ENCODE measurements at places on chromosomes 7 and 10.

- DNase-seq: no peak
Observed at GRCh38 chr10:120453886-120454285, 3.1 kb upstream of the PLPP4 start.

DNA sequence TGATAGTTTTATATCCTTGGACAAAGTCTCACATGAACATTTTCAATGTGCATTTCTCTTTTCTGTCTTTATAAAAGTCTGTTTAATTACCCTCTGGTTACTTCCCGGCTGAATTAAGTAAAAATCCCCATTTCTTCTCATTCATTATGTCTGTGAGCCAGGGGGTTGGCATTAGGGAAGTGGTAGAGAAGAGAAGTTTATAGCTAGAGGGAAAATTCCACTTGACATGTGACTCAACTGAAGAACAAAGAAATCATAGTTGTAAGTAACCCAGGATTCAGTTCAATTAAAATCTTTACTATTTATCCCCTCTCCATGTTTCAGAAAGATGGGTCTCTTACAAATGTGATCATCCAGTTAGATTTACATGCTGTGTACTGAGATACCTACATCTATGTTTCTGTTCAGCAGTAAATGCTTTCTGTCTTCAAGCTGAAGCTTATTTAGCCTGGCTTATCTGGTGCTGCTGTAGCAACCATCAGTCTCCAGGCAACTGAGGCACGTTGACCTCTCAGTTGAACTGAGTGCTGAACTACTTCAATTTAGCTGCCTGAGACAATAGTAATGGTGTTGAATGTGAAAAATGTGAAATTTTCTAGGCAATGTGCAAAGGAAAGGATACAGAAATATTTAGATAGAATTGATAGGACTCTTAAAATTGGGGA, 181.6 kb downstream of the MLLT10 start:
- no peak for DNase-seq

DNA sequence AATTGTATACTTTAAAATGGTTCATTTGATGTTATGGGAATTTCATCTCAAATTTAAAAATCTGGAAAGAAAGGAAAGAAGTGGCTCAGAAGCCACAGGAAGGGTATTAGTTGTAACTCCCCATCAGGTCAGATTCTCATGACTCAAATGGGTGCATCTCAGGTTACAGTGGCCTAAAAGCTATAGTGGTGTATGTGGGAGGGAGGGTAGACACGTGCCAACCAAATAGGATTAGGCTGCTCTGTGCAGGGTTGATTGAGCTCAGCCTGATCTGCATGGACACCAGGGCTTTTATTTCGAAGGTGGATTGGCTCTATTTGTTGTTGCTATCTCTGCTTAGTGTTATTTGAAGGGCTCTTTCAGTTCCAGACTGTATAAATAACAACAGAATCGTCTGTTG, 121.5 kb upstream of the PRR15 start:
- no peak for DNase-seq

DNA sequence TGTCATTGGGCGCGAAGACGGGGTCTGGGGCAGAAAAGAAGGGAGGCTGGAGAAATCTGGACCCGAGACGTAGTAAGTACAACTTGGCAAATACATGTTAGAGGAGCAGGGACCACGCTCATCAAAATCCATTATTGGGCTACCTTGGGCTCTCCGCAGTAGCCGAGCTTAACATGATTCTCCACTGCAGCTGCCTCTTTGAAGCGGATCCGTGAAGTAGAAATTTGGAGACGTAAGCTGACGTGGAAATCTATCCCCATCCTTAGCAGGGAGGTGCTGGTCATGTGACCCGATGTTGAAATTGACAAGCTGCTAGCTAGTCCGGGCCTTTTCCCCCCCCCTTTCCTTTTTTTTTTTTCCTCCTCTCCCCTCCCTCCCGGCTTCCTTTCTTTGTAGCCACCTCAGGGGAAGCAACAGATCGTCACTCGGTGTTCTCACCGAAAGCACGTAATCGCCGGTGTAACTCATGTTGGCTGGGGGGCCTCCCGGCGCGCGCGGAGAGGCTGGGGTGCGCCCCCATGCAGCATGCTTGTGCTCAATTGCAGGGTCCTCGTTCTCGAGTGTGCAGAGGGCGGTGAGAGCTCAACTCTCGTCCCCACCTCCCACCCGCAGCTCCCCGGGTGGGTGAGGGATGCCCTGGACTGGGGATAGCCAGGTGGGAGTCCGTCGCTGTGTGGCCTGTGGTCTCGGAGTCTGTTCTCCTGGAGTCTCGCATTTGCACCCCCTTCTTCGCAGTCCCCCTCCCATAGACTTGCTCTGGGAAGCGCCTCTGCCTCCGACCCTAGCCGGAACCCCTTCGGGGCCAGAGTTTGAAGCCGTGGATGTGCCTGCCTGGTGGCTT, at the start of gene HOXA11:
TSS of gene HOXA11 (minus strand) at position 220 of the 841 bp plus-strand sequence. CDS start at position 132, 88 bp downstream.
- no peak for DNase-seq

GRCh38 chr10:96415891-96416554, 57.2 kb upstream of the OPALIN start:
- no peak for DNase-seq

DNA sequence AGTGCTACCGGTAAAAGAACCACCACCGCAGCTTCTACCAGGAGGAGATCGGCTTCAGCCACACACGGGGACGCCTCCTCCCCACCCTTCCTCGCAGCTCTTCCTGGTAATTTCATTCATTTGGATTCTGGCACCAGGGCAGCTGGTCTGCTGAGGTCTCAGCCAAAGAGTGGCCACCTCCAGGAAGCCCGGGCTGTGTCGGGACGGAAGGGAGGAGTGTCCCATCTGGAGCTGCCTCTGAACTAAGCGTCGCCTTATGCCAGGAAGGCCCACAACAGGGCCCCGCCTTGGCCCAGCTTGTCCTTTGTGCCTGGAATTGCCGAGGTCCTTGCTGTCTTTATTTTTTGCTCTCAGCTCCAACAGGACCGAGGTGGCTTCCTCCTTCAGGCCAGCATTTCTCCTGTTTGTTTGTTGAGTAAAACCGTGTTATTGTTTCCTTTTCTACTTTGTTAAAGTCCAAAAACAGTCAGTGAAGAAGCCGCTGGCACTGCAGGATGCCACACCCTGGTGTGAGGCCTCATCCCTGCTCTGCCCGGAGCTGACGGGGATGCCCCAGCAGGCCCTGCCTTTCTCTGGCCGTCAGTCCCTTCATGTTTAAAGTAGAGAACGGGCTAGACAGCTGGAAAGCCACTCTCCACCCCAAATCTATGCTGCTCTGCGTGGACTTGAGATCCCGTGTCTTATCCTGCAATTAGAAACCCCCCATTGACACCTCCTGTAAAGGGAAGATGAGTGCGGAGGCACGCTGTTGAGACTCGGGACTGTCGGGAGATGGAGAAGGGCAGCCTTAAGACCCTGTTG, 24.5 kb upstream of the TTYH3 start:
- no peak for DNase-seq

DNA sequence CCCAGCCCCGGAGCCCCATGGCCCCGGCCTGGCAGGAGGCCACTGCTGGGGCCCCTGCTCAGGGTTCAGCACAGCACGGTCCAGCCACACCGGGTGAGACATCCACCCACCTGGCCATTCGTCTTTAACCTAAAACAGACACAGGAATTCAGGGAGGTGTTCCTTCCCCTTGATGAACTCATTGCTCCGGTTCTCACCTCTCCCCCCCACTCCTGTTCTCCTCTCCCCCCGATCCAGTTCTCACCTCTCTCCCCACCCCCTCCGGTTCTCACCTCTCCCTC, 129.8 kb downstream of the DIP2C start:
- DNase-seq: no peak

DNA sequence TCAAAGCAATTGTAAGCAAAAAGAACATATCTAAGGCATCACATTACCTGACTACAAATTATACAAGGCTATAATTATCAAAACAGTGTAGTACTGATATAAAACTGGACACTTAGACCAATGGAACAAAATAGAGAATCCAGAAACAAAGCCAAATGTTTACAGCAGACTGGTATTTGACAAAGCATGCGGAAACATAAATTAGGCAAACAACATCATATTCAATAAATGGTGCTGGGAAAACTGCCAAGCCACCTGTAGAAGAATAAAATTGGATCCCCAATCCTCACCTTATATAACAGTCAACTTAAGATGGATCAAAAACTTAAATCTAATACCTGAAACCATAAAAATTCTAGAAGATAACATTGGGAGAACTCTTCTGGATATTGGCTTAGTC, 240.8 kb upstream of the POM121L12 start:
- no peak for DNase-seq

- DNase-seq: no peak
Observed at GRCh38 chr10:118590334-118590733, 5.1 kb downstream of the PRLHR start.

- DNase-seq: no peak
Observed at GRCh38 chr10:89001024-89001728, 10.6 kb downstream of the FAS start.

GRCh38 chr10:113987805-113988204, 55.9 kb upstream of the ADRB1 start:
- DNase-seq: no peak

GRCh38 chr7:66352071-66352470, 146.9 kb downstream of the TPST1 start:
- no peak for DNase-seq

GRCh38 chr7:29606287-29606721, 42.7 kb downstream of the PRR15 start:
- DNase-seq: no peak

- DNase-seq: no peak
Observed at GRCh38 chr7:107105591-107106245, 61.2 kb downstream of the PRKAR2B start.

DNA sequence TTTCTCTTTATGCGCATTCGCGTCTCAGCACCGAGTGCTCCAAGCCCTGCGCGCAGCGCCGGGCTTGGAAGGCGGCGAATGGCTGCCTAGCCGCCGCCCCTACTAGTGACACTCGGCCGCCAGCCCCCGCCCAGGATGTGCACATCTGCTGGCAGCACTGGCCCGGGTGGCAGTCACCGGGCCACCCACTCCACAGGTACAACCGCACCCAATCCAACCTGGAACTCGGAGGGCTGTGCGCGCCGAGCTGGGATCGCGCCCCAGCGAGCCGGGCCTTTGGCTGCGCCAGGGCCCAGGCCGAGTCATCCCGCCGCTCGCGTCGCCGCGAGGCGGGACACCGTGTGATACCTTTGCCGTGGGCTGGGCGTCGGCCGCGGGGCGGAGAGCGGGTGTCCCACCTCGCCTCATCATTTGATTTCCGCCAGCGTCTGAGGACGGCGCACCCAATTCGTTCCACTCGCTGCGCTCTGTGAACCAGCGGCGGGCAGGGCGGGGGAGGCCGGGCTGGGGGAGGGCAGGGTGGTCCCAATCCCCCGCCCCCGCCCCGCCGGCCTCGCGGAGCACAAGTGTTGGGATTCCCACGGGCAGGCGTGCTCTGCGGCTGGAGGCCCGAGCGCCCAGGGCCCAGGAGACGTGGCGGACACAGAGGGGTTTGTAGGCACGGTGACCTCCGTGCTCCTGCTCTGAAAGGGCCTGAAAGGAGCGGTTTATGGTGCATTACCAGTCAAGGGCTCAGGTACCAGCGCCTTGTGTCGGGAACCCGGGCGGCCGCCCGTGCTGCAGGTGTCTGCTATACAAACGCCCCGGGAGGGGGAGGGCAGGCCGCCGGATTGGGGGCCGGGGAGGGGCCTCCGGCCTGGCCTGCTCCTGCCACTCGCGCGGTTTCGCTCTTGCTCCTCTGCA, 17.8 kb upstream of the PTF1A start:
- no peak for DNase-seq

DNA sequence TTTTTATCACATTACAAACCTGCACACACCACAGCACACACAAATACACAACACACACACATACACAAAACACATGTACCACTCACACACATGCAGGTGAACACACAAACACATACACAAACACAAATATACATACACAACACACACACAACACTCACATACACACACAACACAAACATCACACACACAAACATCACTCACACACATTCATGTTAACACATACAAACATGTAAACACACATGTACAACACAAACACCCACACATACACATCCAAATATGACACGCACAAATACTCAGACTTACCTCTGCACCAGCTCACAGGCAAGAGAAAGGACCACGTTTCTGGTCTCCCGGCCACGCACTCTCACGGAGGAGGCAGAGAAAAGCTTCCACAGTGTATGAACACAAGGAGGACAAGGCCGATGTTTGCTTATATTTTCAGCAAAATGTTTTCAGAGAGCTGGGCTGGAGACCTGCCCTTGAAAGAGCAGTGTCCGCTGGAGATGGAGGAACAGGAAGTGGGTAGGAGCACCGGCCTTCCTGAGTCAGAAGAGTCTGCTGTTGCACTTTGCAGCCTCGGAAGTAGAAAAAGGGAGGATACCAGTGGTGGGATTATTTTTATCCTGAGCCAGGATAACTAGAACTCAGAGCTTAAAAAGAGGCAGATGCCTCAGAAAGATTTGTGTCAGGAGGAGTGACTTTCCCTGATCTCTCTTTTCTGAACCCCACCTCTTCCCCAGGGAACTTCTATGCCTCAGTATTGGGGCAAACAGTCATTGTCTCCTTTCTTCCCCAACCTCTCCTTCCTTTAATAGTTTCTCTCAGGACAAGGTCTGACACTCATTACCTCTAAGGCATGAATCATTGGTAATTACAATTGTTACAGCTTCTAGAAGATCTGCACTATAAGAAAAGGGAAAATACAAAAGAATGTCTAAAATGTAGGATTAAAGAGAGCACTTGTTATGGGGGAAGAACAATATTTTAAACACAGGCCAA, at the start of gene GIMAP6:
TSS of gene GIMAP6 (minus strand) at position 520 of the 999 bp plus-strand sequence. CDS start 2,243 bp downstream, outside the sequence.
- no peak for DNase-seq

GRCh38 chr7:101781439-101781838, 36.0 kb upstream of the CUX1 start:
- no peak for DNase-seq

GRCh38 chr10:93434991-93435491, 47.1 kb downstream of the MYOF start:
- no peak for DNase-seq

DNA sequence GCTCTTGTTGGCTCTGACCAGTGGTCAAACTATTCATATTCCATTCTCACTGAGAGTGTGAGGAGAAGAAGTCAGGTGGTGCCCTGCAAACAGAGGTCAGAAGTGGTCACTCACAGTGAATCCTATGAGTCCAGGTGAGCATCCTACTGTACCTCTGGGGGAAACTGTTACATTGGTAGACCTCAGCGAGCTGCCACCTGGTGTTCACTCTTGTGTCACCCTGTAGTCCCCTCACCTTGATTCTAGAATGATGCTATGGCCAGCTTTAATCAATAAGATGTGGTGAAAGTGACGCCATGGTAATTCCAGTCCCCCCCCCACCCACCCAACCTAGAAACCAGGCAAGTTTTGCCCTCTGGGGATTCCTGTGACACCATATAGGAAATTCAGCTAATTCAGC, 1.2 kb upstream of the AMPH start:
- no peak for DNase-seq

Data from stimulated activated CD8-positive, alpha-beta memory T cell treated with anti-CD3 and anti-CD28 coated beads, Interleukin-4, amount 100 ng/mL, for 1 hour (primary cell).